ENCODE measurements at places on chromosomes 16 and 17.

- H3K36me3 ChIP-seq = no peaks in the 10 kb centered on the region
- H3K27ac ChIP-seq = no peak overlapping the region
- DNase-seq = no peak
- H3K27me3 ChIP-seq = peaks cover 10% of the 10 kb centered on the region
- H3K4me1 ChIP-seq = no peaks in the 10 kb centered on the region
Observed at GRCh38 chr17:55681342-55681700, 41.3 kb downstream of the TMEM100 start.

DNA sequence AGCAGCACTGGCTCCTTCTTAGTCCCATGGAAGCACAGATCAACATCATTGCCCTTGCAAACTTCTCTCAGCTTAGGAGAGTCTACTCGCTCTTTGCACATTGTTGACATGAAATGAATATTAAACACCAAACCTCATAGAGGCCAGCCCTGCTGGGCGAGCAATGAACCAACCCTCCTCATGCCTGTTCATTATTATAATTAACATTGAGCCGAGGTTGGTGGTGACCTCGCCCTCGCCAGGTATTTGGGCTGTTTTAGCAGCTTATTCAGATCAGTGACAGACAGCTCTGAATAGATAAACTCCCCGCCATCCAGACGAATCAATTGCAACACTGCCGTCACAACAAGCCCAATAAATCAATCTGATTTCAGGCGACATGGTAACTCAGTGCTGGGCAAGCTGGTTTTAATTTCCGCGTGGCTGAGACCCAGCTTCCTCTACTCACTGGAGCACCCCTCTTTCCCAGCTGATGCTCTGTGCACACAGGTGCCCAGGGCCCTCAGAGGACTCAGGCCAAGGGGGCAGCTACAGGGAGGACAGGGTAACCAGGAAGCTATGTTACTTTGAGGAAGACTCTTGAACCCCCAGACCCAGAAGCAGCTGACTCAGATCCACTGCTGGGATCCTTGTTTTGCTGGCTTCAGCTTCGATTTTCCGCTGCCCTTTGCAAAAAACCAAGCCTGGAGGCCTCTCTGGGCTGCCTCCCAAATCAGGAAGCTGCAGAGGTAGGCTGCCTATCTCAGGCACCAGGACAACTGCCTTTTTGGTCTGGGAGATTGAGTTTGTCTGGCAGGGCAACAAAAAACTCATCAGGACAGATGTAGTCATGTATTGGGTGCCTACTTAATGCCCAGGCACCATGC, 10.7 kb upstream of the SEZ6 start:
- H3K4me3 ChIP-seq = no peak overlapping the region
- DNase-seq = no peak
- no peaks in the 10 kb centered on the region for H3K4me1 ChIP-seq
- H3K36me3 ChIP-seq = no peaks in the 10 kb centered on the region

DNA sequence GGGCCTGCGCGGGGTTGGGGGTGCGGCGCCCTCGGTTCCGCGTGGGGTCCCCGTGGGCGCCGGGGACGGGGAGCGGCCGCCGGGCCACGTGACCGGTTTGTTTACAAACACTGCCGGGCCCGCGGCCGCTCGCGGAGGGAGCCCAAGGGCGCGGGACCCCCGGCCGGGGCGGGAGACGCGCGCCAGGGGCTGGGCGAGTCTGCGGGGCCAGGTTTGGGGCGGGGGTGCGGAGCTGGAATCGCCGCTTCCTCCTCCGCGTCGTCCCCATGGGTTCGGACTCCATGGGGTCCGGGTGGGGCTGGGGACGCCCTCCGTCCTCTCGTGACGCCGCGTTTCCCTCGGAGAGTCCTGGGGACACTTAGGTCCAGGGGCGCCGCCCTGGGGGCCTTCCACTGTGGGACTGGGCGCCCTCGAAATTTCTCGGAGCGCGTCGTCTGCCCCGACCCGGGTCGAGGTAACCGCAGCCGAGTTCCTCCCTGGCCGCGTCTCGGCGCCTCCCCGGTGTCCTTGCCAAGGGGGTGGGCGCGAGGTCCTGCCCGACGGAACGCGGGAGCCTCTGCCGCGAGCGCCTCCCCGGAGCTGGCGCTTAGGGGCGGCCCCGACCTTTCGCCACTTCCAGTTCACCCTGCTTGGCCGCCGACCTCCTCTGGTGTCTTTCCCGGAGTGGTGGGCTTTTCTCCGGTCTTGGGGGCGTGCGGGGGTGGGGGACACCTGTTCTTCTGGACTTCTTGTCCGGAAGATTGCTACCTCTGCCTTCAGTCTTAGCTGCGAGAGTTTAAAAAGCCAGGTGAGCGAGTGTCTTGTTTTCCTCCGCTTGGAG, 684 bp downstream of the YPEL2 start:
- H3K27ac ChIP-seq = peak overlapping the region; percentile 67
- peaks cover 49% of the 10 kb centered on the region for H3K4me1 ChIP-seq
- H3K27me3 ChIP-seq = peaks cover 15% of the 10 kb centered on the region
- H3K4me3 ChIP-seq = peak overlapping the region; percentile 86
- H3K36me3 ChIP-seq = no peaks in the 10 kb centered on the region

DNA sequence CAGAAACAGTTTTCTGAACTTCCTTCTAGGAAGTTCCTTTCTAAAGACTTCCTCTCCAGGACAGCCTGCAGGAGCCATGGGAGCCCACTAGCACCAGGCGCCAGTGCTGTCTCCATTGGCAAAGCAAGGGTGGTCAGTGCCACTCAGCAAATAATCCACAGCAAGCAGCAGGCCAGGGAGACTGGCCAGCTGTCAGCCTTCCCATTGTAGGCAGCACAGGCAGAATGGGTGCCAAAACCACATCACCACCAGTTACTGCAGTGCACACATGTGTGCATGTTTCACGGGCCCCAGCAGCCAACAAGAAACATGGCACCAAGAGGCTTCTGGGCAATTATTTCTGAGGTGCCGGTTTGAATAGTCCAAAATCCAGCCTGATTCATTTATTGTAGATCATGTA, 26.7 kb downstream of the DNASE1 start:
- H3K4me3 ChIP-seq = no peak overlapping the region
- H3K27me3 ChIP-seq = no peaks in the 10 kb centered on the region
- no peak overlapping the region for H3K27ac ChIP-seq
- no peak for DNase-seq
- H3K36me3 ChIP-seq = peaks cover 37% of the 10 kb centered on the region
- H3K4me1 ChIP-seq = no peaks in the 10 kb centered on the region

DNA sequence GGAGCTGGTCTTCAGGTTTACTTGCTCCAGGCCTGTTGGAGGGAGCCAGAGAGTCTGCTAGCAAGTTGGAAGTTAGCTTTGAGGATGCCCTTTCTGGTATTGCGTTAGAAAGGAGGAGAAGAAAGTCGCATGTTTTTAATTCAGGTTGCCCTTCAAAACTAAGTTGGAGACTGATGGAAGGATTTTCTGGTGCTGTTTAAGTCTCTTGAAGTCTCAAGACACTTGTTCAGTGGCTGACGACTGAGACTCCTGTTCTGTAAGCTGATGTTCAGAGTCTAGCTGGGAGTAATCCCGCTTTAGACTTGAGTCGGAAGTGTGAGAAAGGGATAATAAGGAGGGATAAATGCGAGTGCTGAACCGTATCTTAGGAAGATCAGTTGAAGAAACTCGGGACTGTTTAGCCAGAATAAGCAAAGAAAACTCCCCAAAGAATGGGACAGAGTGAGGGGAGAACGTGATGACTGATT, 740 bp downstream of the AATF start:
- H3K4me3 ChIP-seq = peak overlapping the region; percentile 91
- H3K27me3 ChIP-seq = peaks cover 35% of the 10 kb centered on the region

DNA sequence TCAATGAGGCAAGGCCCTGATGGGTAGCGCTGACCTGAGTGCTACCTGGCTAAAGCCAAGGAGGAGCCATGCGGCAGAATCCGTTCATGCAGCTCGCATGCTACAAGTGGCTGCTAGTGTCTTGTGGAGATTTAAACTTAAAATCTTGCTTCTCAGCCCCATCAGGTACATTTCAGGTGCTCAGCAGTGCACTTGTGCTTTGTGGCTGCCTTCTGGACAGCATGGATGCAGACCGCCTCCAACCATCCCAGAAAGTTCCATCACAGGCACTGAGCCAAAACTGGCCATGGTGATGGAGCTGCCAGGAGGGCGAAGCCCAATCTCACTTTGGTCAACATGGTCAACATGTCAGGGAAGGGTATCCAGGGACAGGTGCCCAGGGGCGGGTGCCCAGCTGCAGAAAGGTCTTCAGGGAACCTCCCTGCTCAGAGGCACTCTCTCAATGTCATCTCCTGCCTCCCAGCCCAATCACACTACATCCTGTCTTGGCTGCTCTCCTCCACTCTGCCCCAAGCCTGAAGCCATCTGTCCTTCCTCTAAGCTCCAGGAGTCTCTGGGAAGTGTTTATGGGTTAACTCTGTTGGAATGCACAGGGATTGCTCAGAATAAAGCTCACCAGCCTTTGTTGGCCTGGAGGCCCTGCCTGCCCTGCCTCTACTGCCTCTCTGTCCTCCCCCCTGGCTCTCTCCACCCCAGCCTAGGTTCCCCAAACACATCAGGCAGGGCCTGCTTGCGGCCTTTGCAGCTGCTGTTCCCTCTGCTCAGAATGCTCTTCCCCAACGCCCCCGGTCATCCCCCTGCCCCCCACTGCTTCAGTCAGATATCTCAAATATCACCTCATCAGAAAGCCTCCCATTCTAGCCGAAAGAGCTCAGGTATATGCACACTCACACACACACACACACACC, 18.3 kb upstream of the TNFRSF13B start:
- peak overlapping the region; percentile 89 for H3K27ac ChIP-seq
- no peaks in the 10 kb centered on the region for H3K36me3 ChIP-seq
- DNase-seq = no peak
- H3K27me3 ChIP-seq = peaks cover 15% of the 10 kb centered on the region
- H3K4me1 ChIP-seq = peaks cover 33% of the 10 kb centered on the region

DNA sequence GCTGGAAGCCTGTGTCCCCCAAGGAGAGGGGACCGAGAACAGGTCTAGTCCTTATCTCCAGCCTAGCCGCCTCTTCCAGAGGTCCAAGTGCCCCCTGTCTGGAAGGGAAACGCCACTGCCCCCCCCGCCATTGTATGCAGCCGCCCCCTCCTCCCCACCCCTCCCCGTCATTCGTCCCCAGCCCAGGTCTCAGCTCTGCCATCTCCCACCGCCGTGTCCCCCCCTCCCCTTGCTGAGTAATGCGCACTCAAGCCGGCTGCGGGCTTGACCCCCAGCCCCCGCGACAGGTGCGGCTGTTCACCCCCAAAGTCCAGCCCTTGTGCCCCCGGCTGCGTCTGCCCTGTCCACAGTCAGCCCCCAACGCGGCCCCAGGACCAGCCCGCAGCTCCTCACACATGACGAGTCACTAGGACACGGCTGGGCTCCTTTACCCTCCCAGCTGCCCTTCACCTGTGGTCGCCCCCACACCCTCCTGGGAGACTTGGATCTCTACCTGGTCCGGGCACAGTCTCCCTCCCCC, 622 bp downstream of the GPRC5B start:
- H3K36me3 ChIP-seq = no peaks in the 10 kb centered on the region
- H3K4me1 ChIP-seq = peaks cover 13% of the 10 kb centered on the region
- no peak overlapping the region for H3K27ac ChIP-seq
- H3K4me3 ChIP-seq = peak overlapping the region; percentile 42
- no peak for DNase-seq

- H3K4me3 ChIP-seq = no peak overlapping the region
- no peaks in the 10 kb centered on the region for H3K27me3 ChIP-seq
- no peak for DNase-seq
- H3K27ac ChIP-seq = no peak overlapping the region
Observed at GRCh38 chr17:12680407-12680897, 14.8 kb downstream of the MYOCD start.

GRCh38 chr17:80995131-80995530, 3.5 kb downstream of the CHMP6 start:
- no peak overlapping the region for H3K27ac ChIP-seq
- no peak overlapping the region for H3K4me3 ChIP-seq
- peaks cover 22% of the 10 kb centered on the region for H3K36me3 ChIP-seq
- no peaks in the 10 kb centered on the region for H3K27me3 ChIP-seq
- H3K4me1 ChIP-seq = peaks cover 9% of the 10 kb centered on the region
- DNase-seq = no peak

- no peaks in the 10 kb centered on the region for H3K27me3 ChIP-seq
- no peak overlapping the region for H3K27ac ChIP-seq
- H3K4me1 ChIP-seq = no peaks in the 10 kb centered on the region
- no peak overlapping the region for H3K4me3 ChIP-seq
Observed at GRCh38 chr16:2086106-2086742, 38.4 kb downstream of the TSC2 start.

GRCh38 chr17:79615926-79616325, 5.1 kb upstream of the RBFOX3 start:
- H3K27ac ChIP-seq = no peak overlapping the region
- no peaks in the 10 kb centered on the region for H3K36me3 ChIP-seq
- no peaks in the 10 kb centered on the region for H3K4me1 ChIP-seq
- no peak for DNase-seq

DNA sequence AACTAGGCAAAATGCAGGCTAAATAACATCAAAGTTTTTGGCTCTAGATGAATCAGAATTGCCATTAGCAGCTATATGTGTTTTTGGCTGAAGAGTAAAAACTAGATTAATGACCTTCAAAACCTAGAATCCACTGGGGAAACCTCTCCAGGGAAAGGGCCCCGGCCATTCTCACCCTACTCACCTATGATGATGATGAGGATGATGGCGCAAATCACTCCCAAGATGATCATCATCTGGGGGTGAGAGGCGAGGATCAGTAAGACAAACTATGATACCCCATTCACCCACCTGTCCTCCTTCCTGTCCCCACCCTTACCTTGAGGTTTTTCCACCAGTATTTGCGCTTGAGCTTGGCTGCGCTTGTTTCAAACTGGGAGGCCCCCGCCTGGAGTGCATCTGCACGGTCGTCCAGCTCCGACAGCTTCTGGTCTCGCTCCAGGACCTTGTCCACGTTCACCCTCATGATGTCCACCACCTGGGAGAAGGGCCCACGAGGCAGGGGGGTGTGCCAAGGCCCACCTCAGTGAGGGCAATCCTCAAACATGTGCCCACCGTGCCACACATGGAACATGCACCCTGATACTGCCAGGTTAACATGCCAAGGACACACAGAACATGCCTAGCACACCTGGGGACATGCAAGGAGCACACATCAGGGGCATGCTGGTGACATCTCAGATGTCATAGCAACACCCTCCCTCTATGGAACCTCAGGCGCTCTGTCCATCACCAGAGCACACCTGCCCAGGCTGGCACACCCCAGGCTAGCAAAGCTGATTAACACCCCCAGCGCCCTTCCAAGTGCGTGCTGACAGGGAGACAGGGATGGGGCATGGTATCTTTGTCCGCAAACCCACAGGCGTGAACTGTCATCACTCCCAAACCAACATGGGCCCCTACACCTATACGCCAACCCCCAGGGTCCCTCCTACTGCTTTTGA, 1.2 kb downstream of the VAMP2 start:
- peak overlapping the region; percentile 86 for H3K27ac ChIP-seq
- no peaks in the 10 kb centered on the region for H3K27me3 ChIP-seq
- DNase-seq = no peak
- H3K4me3 ChIP-seq = peak overlapping the region; percentile 87

All from T-helper 2 cell treated with Interferon-gamma antibody and Interleukin-4, amounts not matched to agents 5 μg/mL and 100 μg/mL, for 36 hours (primary cell).